Neuronal stem cell (in vitro differentiated cells): ENCODE measurements at places on chromosomes 2 and 18.

DNA sequence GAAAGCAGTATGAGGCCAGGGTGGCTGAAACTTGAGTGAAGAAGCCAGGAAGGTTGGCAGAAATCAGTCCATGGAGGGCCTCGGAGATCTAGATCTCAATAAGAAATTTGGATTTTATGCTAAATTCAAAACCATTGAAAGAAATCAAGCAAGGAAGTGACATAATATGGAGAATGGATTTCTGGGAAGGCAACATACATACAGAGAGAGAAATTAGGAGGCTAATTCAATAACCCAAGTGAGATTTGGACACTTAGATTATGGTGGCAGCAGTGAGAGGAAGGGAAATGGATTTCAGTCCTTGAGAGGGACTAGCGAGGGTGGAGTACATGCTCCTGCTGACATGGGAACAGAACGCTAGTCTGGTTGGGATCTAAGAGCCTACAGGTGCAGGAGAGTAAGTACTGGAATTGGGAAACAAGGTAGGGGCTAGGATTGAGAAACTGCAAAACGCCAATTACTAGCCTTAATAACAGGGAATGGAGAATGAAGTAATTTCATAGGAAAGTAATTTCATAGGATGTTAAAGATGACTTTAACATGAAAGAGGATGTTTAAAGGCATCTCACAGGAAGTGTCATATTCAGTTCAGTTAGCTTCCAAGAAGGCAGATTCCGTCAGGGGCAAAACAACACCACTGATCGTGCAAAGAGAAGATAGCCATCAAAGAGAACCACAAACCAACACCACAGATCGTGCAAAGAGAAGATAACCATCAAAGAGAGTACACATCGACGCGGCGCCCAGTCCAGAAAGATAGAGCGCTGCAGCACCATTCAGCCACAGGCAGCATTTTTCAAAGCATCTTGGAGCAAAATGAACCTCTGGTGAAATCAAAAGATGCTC, 27.2 kb downstream of the CDKL4 start:
- no peak for DNase-seq

GRCh38 chr2:97727296-97727695, 13.9 kb downstream of the ZAP70 start:
- DNase-seq: no peak

DNA sequence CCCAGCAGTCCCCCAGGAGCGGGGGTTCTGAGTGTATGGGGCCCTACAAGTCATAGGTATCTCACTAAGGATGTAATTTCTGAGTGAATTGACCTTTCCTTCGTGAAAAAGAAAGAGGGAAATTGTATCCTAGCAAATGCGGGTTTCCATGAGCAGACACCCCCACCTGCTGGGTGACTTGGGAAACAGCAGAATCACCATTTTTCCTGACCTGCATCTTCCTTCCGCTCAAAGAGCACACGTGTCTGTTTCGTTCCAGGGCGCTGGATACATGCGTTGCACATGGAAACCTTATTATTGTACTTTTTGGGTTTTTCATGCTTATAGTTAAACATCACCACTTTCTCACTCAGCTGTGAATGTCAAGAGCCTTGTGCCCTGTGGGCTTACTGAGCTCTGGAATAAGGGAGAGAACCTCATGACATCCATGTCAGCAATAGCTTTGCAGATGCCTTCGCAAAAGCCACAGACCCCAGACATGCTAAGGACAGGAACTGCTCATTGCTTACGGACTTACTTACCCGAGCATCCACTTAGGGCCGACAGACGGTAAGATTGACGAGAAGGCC, 132.8 kb downstream of the TPO start:
- peak; percentile 47 for DNase-seq

- no peak for DNase-seq
Measured at GRCh38 chr18:1053331-1054315, 149.0 kb downstream of the ADCYAP1 start.

DNA sequence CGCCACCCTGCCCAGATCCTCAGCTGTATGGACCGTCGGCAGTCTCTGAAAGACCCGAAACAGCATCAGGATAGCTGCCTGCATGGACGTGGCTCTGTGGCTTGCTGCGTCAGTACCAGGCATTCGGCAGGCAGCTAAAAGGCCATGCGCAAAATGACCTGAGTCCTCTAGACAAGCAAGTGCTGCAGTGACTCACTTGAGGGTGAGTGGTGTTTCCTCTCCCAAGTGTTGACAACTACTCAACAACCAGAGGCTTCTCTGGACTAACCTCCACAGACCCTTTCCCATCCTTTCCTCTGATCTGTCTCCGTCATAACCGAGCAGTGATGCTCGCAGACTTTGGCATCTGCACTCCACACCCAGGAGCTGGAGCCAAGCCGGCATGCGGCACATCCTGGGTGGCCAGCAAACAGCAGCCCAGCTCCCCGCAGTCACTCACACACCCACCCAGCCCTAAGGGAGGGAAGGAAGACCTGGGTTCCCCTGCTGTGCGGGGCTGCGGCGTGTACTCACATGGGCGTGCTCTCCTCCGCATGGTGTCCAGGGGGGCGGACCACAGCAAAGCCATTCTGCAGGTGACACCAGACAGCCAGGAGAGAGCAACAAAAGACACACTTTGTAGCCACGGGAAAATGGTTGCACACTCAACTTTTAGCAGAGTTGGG, 239.3 kb downstream of the TWIST2 start:
- DNase-seq: no peak

DNA sequence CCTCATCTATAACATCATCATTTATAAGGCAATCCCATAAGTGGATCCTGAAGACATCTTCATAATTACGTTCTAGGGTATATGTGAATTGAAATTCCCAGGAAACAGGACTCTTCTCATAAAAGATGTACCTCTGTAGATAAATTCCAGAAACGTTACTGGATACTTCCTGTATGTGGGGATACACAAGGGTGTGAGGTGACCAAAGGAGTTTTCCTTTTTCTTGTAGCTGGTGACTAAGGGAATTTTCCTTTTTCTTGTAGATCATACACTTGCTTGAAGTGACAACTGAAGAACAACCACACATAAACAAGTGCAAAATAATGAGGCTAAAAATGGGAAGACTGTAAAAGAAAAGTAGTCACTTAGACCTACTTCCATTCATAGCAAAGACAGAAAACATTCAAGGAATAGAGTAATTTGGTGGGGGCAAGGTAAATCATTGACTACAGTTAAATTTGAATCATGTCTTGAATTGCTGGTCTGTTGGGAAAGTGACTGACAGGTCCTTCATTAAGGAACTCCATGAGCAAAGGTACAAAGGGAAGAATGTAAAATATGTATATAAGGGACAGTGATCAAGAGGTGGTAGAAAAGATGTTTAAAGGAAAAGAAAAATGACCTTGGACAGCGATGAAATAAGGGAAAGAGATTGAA, 53.2 kb upstream of the UBE2E3 start:
- DNase-seq: no peak

- DNase-seq: peak; percentile 84
Measured at GRCh38 chr2:170815746-170816503, 762 bp upstream of the GAD1 start.

GRCh38 chr18:10184776-10185175, 269.7 kb upstream of the APCDD1 start:
- DNase-seq: no peak

GRCh38 chr2:187577310-187577709, 23.1 kb upstream of the TFPI start:
- no peak for DNase-seq

DNA sequence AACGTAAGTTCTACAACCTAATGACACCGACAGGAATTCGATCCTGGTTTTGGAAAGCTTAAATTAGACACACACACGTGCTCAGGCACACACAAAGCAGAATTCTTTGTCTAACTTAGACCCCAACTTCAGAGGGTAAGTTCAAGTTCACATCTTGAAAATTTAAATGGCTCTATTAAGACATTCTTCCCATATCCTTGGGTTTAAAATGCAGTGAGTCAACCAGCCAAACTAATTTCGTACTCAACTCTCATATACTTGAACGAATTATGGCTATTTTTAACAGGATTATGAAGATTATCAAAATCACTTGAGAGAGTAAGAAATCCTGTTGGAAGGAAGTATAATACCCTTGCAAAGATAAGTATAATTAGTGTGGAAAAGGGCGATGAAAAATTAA, 53.2 kb upstream of the ARL4C start:
- DNase-seq: no peak

GRCh38 chr2:44748-45341, 1.5 kb downstream of the FAM110C start:
- no peak for DNase-seq

DNA sequence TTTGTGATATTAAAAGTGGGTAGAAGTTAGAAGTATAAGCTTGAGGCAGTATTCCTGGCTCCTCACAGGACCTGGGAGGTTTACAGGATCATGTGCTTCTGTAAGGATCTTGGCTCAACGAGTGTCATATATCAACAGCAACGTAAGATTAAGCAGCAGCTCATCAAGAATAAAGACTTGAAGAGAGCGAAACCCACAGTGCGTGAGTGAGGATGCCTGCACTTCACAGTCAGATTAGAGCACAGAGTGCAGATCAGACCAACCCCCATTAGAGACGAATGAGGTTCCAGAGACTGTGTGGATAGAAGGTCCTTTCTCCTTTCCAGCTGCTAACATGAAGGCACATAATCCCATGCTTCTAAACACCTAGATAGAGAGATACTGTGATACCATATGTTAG, 1656.7 kb upstream of the NXPH2 start:
- DNase-seq: no peak

GRCh38 chr2:147122944-147123343, 721.9 kb upstream of the ACVR2A start:
- no peak for DNase-seq

DNA sequence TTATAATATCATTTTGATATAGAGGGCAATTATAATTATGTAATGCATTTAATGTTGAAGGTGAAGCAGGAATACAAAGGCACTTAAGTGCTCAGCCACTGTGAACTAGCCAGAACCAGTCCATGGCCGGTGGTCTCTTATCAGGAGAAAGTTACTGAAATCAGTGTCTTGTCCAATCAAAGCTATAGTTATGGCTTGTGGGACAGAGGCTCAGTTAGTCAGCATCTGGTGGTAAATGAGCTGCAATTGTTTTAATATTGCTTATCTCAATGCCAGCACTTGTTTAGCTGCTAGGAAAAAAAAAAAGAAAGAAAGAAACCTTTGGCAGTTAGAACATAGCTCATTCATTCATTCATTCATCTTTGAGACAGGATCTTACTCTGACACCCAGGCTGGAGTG, 3.8 kb upstream of the ALS2 start:
- no peak for DNase-seq

- no peak for DNase-seq
Measured at GRCh38 chr2:172395503-172395902, 31.9 kb upstream of the ITGA6 start.

- no peak for DNase-seq
Measured at GRCh38 chr18:42976869-42977590, 138.5 kb downstream of the RIT2 start.

- no peak for DNase-seq
Measured at GRCh38 chr2:113867571-113867970, 22.3 kb upstream of the ACTR3 start.

GRCh38 chr2:195898505-195899191, 170.0 kb downstream of the DNAH7 start:
- DNase-seq: peak; percentile 2

- DNase-seq: no peak
Measured at GRCh38 chr2:170467568-170468422, 247.3 kb upstream of the SP5 start.

DNA sequence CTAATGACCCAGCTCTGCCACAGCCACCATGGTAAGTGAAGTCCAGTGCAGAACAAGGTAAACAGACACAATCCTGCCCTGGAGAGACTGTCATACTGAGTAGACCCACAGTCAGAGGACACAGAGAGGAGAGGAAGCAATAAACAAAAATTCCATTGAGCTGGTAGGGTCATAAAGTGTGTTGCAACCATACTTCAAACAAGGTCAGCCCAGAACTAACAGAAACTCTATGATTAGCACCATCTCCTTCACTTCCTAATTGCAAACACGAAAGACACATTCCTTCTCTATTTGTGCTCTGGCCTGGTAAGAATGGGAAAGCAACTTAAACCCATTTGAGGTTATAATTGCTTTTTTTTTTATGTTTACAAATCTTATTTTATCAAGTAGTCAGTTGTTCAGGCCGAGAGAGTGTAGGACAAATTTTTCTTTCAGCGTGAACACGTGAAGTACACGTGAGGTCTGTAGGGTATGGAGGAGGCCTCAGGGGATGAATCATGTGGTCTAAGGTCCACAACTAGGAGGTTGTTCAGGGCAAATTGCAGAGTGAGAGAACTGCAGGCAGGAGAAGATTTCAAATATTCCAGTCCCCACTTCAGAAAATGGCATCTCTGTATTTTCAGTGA, 71.4 kb upstream of the GLS start:
- no peak for DNase-seq

DNA sequence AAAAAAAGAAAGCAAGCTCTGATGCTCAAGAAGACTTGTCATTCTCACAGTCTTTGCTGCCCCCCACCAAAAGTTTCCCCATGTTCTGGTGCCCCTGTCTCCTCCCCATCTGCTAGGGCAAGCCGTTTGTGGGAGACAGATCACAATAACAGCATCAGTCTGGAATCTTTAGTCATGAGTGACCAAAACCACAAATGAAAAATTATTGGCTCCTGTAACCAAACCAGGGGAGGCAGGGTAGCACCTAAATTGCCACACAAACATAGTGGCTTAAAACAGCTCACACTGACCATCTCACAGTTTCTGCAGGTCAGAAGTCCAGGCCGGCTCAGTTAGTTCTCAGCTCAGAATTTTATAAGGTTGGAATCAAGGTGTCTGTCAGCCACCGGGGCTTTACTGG, 9.1 kb upstream of the B3GNT7 start:
- no peak for DNase-seq

DNA sequence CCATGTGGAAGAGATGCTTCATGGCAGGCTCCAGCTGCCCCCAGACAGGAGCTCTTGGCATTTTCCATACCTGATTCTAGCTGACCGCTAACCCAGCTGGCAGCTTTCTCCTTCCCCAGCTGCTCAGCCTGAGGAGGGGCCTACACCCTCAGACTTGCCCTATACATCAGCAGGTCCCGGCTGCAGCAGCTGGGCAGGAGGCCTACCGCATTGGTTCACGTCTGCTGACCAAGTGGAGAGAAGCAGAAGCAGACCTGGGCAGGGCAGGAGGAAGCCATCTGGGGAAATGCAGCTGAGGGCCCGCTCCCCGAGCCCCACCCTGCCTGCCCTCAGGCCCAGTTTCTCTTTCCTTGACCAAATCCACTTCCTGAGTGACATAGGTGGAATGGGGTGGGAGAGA, 50.7 kb downstream of the LBH start:
- DNase-seq: no peak

- no peak for DNase-seq
Measured at GRCh38 chr2:35873921-35874320, 481.7 kb upstream of the CRIM1 start.
